ENCODE measurements at places on chromosomes 2 and 18.

- DNase-seq = no peak
- H3K27ac ChIP-seq = no peak overlapping the region
- H3K4me3 ChIP-seq = no peak overlapping the region
- no peaks in the 10 kb centered on the region for H3K36me3 ChIP-seq
- H3K4me1 ChIP-seq = no peaks in the 10 kb centered on the region
- no peaks in the 10 kb centered on the region for H3K27me3 ChIP-seq
These were observed 18.9 kb downstream of the LYPD6B start for GRCh38 chr2:149057401-149057800.

- H3K4me3 ChIP-seq = no peak overlapping the region
- no peaks in the 10 kb centered on the region for H3K27me3 ChIP-seq
- no peak for DNase-seq
- no peaks in the 10 kb centered on the region for H3K4me1 ChIP-seq
- no peaks in the 10 kb centered on the region for H3K36me3 ChIP-seq
- H3K27ac ChIP-seq = no peak overlapping the region
These were observed 56.5 kb upstream of the CWC22 start for GRCh38 chr2:180063494-180064092.

- H3K4me1 ChIP-seq = peaks cover 11% of the 10 kb centered on the region
- no peak for DNase-seq
- no peaks in the 10 kb centered on the region for H3K36me3 ChIP-seq
- no peaks in the 10 kb centered on the region for H3K27me3 ChIP-seq
- no peak overlapping the region for H3K27ac ChIP-seq
These were observed 179.6 kb upstream of the SLC39A10 start for GRCh38 chr2:195477248-195477995.

DNA sequence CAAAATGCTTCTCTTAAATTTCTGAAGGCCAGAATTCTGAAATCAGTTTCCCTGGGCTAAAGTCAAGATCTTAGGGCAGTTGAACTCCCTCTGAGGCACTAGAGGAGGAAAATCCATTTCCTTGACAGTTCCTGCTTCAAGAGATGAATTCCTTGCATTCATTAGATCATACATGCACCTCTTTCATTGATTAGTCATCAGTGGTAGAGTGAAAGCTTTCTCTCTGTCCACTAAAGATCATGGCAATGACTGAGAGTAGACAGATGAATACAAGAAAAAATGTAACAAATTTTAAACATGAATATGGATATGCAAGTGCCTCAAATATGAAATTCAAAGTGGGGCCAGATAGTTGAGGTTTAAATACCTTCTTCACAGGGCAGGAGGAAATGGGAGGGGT lies 693.4 kb upstream of the TMEFF2 start:
- no peak overlapping the region for H3K27ac ChIP-seq
- no peak overlapping the region for H3K4me3 ChIP-seq
- no peaks in the 10 kb centered on the region for H3K27me3 ChIP-seq
- DNase-seq = no peak
- no peaks in the 10 kb centered on the region for H3K36me3 ChIP-seq
- H3K4me1 ChIP-seq = no peaks in the 10 kb centered on the region

DNA sequence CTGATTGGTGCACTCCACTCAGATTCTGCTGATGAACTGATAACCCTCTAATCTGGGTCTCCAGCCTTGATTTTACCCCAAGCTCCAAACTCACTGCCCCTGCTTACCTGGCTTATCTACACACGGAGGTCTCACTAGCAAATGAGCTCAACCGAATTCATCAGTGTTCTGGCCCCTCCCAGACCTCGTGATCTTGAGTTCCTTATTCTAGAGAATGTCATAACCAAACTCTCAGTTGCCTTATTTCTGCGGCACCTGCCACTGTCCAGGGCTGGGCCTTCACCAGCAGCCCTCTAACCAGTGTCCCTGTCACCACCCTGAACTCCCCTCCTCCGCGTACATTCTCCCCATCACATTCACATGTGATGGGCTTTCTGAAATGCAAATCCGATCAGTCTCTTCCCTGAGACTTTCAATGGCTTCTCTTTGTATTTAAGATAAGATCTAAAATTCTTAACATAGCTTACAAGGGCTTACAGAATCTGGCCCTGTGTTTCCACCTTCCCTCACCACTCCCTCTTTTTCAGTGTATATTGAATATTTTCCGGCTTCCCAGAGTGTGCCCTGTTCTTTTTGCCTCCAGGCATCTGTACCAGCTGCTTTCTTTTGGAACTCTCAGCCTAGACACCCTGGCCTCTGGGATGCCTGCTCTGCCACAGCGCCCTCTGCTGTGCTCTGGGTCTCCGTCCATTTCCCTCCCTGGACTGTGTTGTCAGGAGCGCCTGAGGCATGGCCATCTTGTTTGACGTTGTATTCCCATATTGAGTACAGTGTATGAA lies 31.1 kb downstream of the NAB1 start:
- H3K4me3 ChIP-seq = no peak overlapping the region
- H3K36me3 ChIP-seq = no peaks in the 10 kb centered on the region
- H3K4me1 ChIP-seq = peaks cover 38% of the 10 kb centered on the region
- H3K27ac ChIP-seq = no peak overlapping the region
- H3K27me3 ChIP-seq = no peaks in the 10 kb centered on the region

DNA sequence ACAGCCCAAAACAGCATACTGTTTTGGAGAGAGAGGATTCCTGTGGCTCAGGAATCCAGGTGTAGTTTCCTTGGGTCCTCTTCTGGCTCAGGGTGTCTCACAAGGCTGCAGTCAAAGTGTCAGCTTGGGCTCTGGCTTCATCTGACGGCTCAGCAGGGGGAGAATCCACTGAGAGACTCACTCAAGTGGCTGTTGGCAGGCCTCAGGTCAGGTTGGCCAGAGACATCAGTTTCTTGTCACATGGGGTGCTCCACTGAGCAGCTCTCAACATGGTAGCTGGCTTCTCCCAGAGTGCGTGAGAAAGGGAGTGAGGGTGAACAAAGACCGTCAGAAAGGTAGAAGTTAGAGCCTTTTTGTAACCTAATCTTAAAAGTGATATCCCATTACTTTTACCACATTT lies 168.4 kb downstream of the SOCS6 start:
- no peak overlapping the region for H3K27ac ChIP-seq
- no peak overlapping the region for H3K4me3 ChIP-seq
- H3K27me3 ChIP-seq = no peaks in the 10 kb centered on the region

DNA sequence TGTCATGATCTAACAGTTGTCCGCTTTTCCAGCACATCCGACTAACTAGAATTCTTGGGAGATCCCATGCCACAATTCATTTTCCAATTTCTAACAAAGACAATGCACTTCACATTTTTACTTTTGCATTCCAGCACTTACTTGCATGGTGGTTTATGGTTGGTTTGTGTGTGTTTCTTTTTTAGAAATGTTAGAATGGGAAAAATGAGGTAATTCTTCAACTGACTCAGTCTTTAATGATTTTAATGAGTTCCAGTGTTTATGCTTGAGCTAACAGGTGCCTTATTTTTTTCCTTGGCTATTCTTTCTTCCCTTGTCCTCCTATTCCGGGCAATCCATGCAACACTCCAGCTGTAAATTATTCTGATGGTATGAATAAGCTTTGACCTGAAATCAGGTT lies 46.4 kb downstream of the SLC8A1 start:
- peaks cover 42% of the 10 kb centered on the region for H3K4me1 ChIP-seq
- H3K27ac ChIP-seq = no peak overlapping the region
- no peak overlapping the region for H3K4me3 ChIP-seq
- H3K36me3 ChIP-seq = no peaks in the 10 kb centered on the region
- H3K27me3 ChIP-seq = no peaks in the 10 kb centered on the region
- DNase-seq = no peak
